ENCODE measurements at places on chromosomes 13 and 19. TPM values are rescaled to one million over a fixed set of nuclear protein-coding genes. Genes with fewer than 3 reads are reported as not detected.

ZNF681 gene
- not detected for total RNA-seq

CNMD gene
- not detected for total RNA-seq

RETN gene
- total RNA-seq = not detected

PLIN3 gene
- total RNA-seq = 161 TPM

ADGRE3 gene
- not detected for total RNA-seq

C5AR2 gene
- 9.9 TPM for total RNA-seq

PSG11 gene
- total RNA-seq = not detected

MBD3 gene
- 50.0 TPM for total RNA-seq

CEACAM7 gene
- total RNA-seq = not detected

SIGLEC6 gene
- total RNA-seq = not detected

RXFP2 gene
- not detected for total RNA-seq

BLVRB gene
- 320 TPM for total RNA-seq

CPB2 gene
- total RNA-seq = not detected

ZNF132 gene
- total RNA-seq = 0.09 TPM

Data from A549 treated with ZK216348 at 1 μM for 4 hours (cell line).